ENCODE measurements at places on chromosomes 13 and 19. TPM values are rescaled to one million over a fixed set of nuclear protein-coding genes. Genes with fewer than 3 reads are reported as not detected.

ZNF460 gene
- total RNA-seq = 54.5 TPM

TYROBP gene
- total RNA-seq = 367 TPM

GRCh38 chr19:48489608-48490216 lies 20.5 kb downstream of the CYTH2 start:
- DNase-seq = peak; percentile 90

DNA sequence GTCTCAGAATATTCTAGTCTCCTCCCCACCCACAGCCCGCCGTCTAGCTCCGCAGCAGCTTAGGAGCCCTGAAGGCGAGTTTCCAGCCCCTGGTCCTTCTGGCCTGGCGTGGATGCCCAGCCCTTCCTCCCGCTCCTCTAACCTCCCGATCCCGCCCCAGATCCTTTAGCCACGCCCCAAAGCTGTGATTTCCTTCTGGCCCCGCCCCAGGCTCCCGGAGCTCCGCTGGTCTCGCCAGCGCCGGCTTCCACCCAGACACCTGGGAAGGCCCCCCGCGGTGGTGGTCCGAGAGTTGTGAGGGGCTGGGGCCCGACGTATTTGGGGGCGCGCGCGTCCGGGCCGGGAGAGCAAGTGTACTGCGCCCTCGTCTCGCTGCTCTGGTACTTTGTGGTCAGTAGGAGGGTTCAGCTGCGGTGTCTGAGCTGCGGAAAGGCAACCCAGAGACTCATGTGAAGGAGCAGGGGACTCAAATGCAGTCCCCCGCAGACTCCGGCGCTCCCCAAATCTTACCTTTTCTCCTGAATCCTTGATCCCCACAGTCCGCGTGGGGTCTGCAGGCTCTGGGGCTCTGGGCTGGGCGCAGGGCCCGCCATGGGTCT lies at the start of gene CGB7:
TSS of gene CGB7 (minus strand) at position 114 of the 599 bp plus-strand sequence. CDS start 2,374 bp downstream, outside the sequence.
- peak; percentile 87 for DNase-seq

- DNase-seq = no peak
Measured at GRCh38 chr19:27870293-27870692, 1342.7 kb downstream of the UQCRFS1 start.

GRCh38 chr19:10134040-10134439 lies 14.3 kb upstream of the EIF3G start:
- no peak for DNase-seq

RETN gene
- total RNA-seq = 12.5 TPM

GRCh38 chr13:110875241-110875640 lies 39.6 kb downstream of the ANKRD10 start:
- DNase-seq = no peak

GRCh38 chr13:93861818-93862217 lies 617.7 kb downstream of the DCT start:
- DNase-seq = no peak

OVOL3 gene
- total RNA-seq = not detected

SBSN gene
- total RNA-seq = not detected

DNA sequence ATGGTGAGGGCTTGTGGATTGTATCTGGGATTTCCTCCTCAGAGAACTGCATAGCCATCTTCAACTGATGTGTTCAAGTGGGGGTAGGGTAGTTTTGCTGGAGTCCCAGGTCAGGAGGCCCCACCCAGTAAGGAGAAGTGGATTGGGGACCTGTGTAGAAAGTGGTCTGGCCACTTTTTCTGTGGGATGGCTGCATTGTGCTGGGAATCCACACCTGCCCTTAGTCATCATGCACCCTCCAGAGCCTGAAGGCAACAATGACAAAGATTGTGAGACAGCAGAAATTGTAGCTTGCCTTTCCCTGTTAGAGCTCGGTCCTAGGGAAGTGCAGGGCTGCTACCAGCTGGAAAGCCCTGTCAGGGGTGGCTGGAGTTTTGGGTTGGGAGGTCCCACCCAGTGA lies 255.4 kb downstream of the NDFIP2 start:
- DNase-seq = no peak

DNA sequence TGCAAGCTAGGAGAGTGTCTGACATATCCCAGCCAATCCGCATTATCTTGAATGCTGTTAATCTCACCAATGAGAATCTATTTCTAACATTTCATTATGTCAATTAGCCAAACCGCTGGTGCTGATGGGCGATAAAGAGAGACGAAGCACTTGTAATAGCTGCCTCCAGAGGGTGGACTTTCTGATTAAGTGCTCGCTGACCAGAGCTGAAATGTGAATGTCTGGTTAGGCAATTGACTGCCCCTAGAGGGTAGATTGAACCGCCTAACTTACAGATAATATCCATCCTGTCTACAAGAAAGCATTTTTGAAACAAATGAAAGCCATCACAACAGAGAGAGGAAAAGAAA lies 552 bp upstream of the GRWD1 start:
- no peak for DNase-seq

All from upper lobe of right lung (tissue), 1 donor.